ENCODE measurements at places on chromosomes 7 and 10. TPM values are rescaled to one million over a fixed set of nuclear protein-coding genes. Genes with fewer than 3 reads are reported as not detected.

MKX gene
- 0.53 TPM for total RNA-seq

MET gene
- total RNA-seq, result 0.63 TPM

DNA sequence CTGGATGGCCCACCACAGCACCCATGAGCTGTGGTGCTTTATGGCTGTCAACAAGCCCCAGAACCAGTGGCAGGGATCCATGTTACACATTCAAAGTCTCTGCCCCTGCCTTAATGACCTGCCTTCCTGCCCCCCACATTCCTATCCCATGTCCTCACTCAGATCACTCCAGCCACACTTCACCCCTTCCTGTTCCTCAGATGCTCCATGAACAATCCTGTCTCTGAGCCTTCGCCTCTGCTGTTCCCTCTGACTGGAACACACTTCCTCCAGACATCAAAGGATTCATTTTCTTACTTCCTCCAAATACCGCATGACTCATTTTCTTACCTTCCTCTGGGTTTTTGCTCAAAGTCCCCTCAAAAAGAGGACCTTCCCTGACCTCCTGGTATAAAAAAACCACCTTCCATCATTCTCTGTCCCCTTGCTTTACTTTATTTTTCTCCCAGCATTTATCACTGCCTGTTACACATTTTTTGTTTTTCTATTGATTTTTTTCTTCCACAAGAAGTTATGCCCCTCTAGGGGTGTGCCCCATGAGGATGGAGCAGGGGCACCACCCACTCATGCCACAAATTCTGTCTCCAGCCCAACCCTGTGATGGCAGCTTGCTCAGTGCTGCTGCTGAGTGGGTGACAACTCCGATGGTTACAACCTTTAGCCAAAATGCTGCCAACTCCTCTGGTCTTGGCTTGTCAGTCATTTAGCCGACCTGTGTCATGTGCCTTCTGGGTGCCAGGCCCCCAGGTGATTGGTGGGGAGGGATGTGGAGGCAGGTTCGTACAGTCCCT, 18.2 kb downstream of the COL13A1 start:
- no peaks in the 10 kb centered on the region for H3K36me3 ChIP-seq
- DNase-seq, result no peak
- no peak overlapping the region for H3K4me3 ChIP-seq
- no peaks in the 10 kb centered on the region for H3K27me3 ChIP-seq
- H3K27ac ChIP-seq, result no peak overlapping the region

GRCh38 chr10:126166797-126167196, 221.5 kb downstream of the ADAM12 start:
- H3K36me3 ChIP-seq, result no peaks in the 10 kb centered on the region
- H3K27ac ChIP-seq, result peak overlapping the region; percentile 24
- H3K4me3 ChIP-seq, result no peak overlapping the region
- no peaks in the 10 kb centered on the region for H3K4me1 ChIP-seq
- peaks cover 2% of the 10 kb centered on the region for H3K27me3 ChIP-seq

- H3K36me3 ChIP-seq, result no peaks in the 10 kb centered on the region
- H3K27me3 ChIP-seq, result no peaks in the 10 kb centered on the region
- H3K27ac ChIP-seq, result no peak overlapping the region
- H3K4me1 ChIP-seq, result peaks cover 13% of the 10 kb centered on the region
- no peak overlapping the region for H3K4me3 ChIP-seq
- no peak for DNase-seq
Observed at GRCh38 chr7:471866-472639, 47.6 kb downstream of the PDGFA start.

GRCh38 chr7:138460176-138460648, at the start of gene TRIM24:
TRIM24 (plus strand) TSS chr7:138460259; CDS start chr7:138460549, 290 bp downstream.
- H3K27ac ChIP-seq, result peak within 1 kb of the TSS; percentile 85
- H3K4me3 ChIP-seq, result peak within 1 kb of the TSS; percentile 85
- no peaks in the 10 kb centered on the region for H3K27me3 ChIP-seq
- DNase-seq, result no peak

IFIT1B gene
- total RNA-seq, result not detected

DNA sequence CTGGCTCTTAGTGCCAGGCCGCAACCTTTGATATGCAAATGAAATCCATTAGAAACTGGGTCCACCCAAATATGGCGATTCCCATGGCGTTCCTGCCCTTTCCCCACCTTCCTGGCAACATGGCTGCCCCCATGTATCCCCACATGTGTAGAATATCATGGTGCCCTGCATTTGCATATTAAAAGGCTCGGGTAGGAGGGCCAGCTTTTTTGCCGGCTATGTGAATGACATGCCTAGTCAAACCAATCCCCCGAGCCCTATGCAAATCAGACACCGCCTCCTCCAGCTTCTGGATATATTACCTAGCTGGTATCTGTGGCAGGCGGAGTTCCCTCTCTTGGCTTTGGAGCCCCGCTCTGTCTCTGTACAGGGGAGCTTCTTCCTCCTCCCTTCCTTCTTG, 18.3 kb downstream of the MMS19 start:
- no peak overlapping the region for H3K4me3 ChIP-seq
- no peak overlapping the region for H3K27ac ChIP-seq
- H3K27me3 ChIP-seq, result no peaks in the 10 kb centered on the region
- DNase-seq, result no peak
- peaks cover 52% of the 10 kb centered on the region for H3K36me3 ChIP-seq
- H3K4me1 ChIP-seq, result no peaks in the 10 kb centered on the region

PON3 gene
- not detected for total RNA-seq

DNA sequence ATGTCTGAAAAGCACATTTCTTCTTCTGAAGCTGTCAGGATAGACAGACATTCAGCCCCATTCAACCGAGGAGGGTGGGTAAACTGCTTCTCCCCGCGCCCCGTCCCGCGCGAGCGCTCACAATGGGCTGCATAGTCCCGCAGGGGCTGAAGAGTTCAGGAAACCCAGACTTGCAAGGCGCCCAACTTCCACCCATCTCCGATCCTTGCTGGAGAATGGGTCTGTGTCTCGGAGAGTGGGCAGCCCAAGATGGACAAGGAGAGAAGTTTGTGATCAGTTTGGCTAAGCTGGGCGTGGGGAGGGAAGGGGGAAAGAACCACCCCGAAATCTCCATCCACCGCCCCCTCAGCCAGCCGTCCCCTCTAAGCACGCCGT, 686 bp downstream of the AASS start:
- H3K27me3 ChIP-seq, result peaks cover 36% of the 10 kb centered on the region
- H3K27ac ChIP-seq, result no peak overlapping the region
- peak overlapping the region; percentile 89 for H3K4me3 ChIP-seq
- H3K36me3 ChIP-seq, result no peaks in the 10 kb centered on the region
- DNase-seq, result peak; percentile 22

AGAP6 gene
- 24.6 TPM for total RNA-seq

MYL7 gene
- not detected for total RNA-seq

- H3K4me1 ChIP-seq, result peaks cover 36% of the 10 kb centered on the region
- peaks cover 82% of the 10 kb centered on the region for H3K36me3 ChIP-seq
- H3K4me3 ChIP-seq, result no peak overlapping the region
- no peak overlapping the region for H3K27ac ChIP-seq
Observed at GRCh38 chr7:143299346-143299745, 11.2 kb downstream of the CASP2 start.

DNA sequence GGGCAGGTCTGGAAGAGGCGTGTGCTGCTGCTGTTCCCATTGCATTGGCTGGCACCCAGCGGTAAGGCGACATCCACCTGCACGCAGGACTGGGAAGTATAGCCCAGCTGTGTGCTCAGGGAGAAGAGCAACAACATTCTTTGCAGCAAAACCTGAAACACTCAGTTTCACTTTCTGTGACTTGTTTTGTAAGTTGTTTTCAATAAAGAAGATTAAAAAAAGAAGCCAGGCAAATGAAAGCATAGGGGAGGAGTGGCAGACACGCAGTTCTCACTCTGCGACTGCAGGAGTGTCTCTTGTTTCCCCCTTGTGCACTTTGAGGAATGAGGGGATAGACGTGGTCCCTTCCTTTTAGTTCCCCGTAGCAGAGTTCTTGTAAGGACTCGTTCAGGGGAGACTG, 5.8 kb downstream of the FBH1 start:
- peaks cover 44% of the 10 kb centered on the region for H3K36me3 ChIP-seq
- no peak for DNase-seq
- peaks cover 53% of the 10 kb centered on the region for H3K4me1 ChIP-seq
- H3K27me3 ChIP-seq, result no peaks in the 10 kb centered on the region
- no peak overlapping the region for H3K4me3 ChIP-seq

ZNF138 gene
- total RNA-seq, result 12.0 TPM

SGMS1 gene
- total RNA-seq, result 9.0 TPM

DNA sequence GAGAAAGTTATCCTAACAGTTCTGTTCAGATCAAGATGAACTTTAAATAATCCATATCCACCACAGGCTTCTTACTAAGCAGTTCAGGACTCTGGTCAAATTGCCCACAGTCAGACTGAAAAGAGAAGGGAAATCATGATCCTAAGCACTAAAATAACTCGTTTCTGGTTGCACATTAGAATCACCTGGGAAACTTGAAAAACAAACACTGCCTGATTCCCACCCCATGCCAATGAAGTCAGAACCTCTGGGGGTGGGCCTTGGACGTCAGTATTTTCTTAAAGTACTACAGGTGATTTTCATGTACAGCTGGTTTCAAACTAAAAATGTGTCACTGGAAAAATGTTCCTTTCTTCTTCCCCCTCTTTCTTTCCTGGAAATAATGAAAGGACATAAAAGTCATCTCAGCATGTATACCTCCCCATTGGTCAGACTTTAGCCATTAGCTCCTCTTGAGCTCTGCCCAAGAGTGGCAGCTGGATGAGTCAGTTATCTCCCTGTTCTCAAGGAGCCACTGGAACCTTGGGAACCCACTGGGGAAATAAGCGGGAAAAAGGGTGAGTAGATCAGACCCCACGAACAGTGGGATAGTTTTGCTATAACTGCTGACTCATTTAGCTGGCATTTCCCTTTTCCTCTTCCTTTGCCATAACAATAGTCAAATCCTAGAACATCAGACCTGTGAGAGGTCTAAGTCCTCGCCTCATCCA, 75.3 kb upstream of the IL6 start:
- H3K27ac ChIP-seq, result no peak overlapping the region
- H3K4me3 ChIP-seq, result no peak overlapping the region
- DNase-seq, result no peak
- peaks cover 7% of the 10 kb centered on the region for H3K36me3 ChIP-seq
- H3K4me1 ChIP-seq, result peaks cover 4% of the 10 kb centered on the region

NKX1-2 gene
- not detected for total RNA-seq

GIMAP4 gene
- total RNA-seq, result 135 TPM

DNA sequence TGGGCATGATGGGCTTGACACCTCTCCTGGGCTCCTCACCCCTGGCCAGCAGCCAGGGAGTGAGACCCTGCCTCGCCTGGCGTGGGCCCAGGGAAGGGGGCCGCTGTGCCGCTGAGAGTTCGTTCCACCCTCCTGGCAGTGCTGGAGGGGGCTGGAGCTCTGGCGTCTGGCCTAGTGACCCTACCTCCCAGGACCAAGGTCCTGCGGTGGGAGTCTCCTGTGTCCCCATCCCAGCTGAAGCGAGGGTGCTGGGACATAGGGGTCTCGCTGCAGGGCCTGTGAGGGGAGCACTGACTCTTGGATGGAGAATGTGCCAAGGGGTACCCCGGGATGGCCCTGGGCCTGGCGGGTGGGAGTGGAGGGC, 1.2 kb downstream of the GTF2IRD1 start:
- peaks cover 14% of the 10 kb centered on the region for H3K4me1 ChIP-seq
- H3K27ac ChIP-seq, result no peak overlapping the region
- no peaks in the 10 kb centered on the region for H3K36me3 ChIP-seq

DNA sequence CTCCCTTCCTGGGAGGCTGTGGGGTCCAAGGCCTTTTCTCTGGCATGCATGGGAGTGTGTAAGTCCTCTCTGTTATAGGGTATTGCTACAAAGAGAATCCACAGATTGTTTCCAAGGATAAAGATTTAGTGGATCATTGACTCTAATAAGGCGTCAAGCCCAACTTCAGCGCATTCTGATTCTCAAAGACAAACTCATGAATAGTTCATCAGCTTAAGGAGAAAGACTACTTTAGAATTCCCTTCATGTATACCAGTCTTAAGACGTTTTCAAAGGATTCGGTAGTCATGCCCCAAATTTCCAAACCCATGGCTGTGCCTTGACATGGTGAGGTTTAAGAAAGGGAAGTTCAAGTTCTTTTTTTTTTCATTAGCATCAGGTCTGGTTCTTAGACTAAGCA, 46.6 kb upstream of the ABLIM1 start:
- no peak for DNase-seq
- peaks cover 3% of the 10 kb centered on the region for H3K27me3 ChIP-seq
- no peaks in the 10 kb centered on the region for H3K36me3 ChIP-seq
- no peaks in the 10 kb centered on the region for H3K4me1 ChIP-seq
- H3K27ac ChIP-seq, result no peak overlapping the region
- H3K4me3 ChIP-seq, result no peak overlapping the region

PIP gene
- not detected for total RNA-seq

DNA sequence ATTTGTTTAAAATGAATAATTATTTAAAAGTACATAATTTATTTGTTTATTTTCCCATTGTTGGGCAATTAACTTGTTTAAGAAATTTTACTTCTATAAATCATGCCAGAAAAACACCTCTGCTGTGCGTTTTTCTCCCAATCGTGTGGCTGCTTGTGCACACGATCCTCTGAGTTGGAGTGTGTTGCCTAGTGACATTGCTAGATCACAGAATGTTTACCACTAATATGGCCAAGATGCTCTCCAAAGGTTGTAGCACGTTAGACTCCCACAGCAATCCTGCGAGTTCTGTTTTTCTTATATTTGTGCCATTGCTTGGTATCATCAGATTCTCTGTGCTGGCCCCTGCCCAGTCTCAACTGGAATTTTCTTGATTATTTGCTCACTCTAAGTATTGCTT, 207.1 kb upstream of the ADCY1 start:
- H3K4me3 ChIP-seq, result no peak overlapping the region
- DNase-seq, result no peak
- H3K27ac ChIP-seq, result no peak overlapping the region
- no peaks in the 10 kb centered on the region for H3K4me1 ChIP-seq
- H3K27me3 ChIP-seq, result peaks cover 13% of the 10 kb centered on the region
- H3K36me3 ChIP-seq, result no peaks in the 10 kb centered on the region

- no peak for DNase-seq
- H3K27ac ChIP-seq, result no peak overlapping the region
- H3K27me3 ChIP-seq, result peaks cover 8% of the 10 kb centered on the region
- no peaks in the 10 kb centered on the region for H3K4me1 ChIP-seq
Observed at GRCh38 chr7:115350764-115351163, 428.9 kb downstream of the MDFIC start.

EPO gene
- total RNA-seq, result not detected

DNA sequence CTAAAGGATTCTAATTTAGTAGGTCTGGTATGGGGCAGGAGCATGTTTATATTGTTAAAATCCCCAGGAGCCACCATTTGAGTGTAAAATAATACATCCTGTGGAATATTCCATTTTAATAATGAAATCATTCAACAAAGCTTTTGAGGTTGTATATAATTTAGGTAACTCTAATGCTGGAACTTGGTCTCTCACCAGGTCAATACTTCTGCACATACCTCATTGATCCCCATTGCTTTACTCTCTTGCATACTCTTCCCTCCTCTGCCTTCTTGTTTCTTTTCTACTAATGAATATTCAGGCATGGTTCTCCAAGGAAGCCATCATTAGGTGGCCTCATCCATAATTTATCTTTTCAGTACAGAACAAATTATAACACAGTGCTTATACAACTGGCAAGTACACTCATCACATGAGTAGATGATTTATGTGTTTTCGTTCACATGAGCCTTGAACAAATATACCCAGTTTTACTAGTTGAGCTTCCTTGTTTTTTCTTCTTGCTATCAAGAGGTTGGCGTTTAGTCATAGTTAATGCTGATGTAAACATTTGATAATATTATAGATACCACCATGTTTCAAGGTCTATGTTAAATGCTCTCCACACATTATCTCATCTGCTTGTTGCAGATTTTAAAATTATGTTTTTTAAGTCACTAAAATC, 7.2 kb downstream of the PALS2 start:
- H3K4me1 ChIP-seq, result peaks cover 38% of the 10 kb centered on the region
- H3K4me3 ChIP-seq, result no peak overlapping the region
- no peak for DNase-seq
- H3K36me3 ChIP-seq, result peaks cover 2% of the 10 kb centered on the region
- no peaks in the 10 kb centered on the region for H3K27me3 ChIP-seq
